ENCODE measurements at places on chromosomes 12 and 14.

- DNase-seq, result no peak
These were observed 39.1 kb downstream of the NT5DC3 start for GRCh38 chr12:103801709-103802585.

DNA sequence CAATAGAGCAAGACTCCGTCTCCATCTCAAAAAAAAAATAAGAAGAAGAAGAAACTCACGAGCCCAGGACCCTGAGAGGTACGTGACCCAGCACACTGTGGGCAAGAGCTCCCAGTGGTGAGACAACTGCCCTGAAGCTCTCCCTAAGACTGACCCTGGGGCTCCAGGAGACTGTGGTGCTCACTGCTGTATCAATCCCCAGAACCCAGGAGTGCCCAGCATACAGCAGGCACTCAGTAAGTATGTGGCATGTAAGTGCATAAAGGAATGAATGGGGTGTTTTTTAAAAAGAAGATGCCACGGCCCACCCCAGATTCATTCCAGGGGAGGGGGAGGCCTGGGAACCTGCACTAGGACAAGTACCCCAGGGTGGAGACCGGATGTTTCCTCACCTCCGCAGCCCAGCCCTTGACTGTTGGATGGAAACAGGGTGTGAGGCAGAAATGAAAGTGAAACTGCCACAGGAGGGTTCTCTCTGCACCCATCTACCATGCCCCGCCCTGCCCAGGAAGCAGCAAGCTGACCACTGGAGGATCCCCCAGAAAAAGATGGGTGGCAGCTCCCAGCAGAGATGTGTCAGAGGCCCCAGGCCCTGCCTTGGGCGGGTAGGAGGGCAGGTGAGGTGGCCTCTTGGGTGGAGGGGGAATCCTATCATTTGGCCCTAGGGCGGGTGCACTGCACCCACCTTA, 12.2 kb downstream of the ITPK1 start:
- peak; percentile 67 for DNase-seq

- no peak for DNase-seq
These were observed 5.0 kb upstream of the CYP46A1 start for GRCh38 chr14:99679111-99679510.

GRCh38 chr14:69484444-69485314, at the start of gene PLEKHD1:
Gene PLEKHD1, plus strand, starts transcription at chr14:69484728. Its CDS starts 238 bp downstream, at chr14:69484966.
- DNase-seq, result no peak

- no peak for DNase-seq
These were observed 93.4 kb upstream of the HOXC13 start for GRCh38 chr12:53844994-53845844.

- no peak for DNase-seq
These were observed 101.0 kb downstream of the PIWIL1 start for GRCh38 chr12:130438711-130439110.

DNA sequence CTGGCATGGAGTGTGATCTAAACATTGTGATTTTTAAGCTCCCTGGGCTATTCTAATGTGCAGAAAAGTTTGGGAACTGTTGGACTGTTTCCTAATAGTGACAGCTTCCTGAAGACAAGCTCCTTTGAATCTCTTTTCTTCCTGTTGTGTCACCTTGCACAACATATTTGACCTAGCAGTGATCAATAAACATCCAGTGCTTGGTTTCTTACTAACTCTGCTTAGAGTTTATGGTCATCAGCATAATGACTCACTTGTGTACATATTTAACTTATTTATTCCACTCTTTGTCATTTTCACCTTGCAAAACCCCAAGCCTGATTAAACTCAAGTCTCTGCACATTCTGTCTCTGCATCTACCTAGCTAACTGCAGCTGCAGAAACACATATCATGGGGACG, 27.3 kb upstream of the TBC1D30 start:
- no peak for DNase-seq

- DNase-seq, result no peak
These were observed 396.7 kb upstream of the OR4E1 start for GRCh38 chr14:22070119-22070982.

DNA sequence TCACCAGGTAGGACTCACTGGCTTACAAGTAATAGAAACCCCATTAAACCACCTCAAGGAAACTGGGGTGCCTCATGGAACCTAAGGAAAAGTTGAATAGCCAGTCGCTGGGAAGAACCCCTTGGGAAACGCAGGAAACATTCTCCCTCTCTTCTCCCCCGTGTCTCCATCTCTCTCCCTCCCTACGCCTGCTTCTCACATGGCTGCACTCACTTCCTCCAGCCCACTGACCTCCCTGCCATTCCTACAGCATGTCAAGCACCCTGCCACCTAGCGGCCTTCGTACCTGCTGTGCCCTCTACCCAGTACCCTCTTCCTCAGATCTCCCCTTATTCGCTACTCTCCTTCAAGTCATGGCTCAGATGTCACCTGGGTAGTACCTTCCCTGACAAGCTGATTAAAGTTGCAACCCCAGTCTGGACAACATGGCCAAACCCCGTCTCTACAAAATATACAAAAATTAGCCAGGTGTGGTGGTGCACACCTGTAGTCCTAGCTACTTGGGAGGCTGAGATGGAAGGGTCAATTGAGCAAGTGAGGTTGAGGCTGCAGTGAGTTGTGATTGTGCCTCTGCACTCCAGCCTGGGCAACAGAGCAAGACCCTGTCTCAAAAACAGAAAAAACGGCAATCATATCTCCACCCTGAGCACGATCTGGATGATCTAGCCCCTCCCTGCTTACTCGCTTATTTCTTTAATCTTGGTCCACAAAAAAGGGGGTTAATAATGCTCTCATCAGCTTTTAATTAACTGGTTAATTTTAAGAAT, 6.4 kb upstream of the DTX1 start:
- no peak for DNase-seq

DNA sequence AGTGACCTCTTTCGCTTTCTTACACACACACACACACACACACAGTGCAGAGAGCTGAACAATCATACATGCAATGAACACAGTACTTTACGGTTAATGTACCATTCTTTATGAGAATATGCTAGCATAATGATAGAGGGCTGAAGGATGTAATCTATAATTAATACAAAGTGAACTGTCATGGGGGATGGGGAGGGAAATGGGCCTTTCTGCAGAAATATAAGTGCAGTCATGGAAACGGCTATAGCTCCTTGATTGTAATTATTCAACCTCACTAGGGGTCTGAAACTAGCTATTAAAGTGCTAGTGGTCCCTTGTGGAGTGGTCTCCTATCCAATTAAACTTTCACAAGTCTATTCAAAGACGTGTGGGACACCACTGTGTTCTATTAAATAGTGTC, 443.2 kb upstream of the FOXG1 start:
- no peak for DNase-seq

- DNase-seq, result no peak
These were observed 23.0 kb downstream of the OR10P1 start for GRCh38 chr12:55659486-55660385.

- no peak for DNase-seq
These were observed 11.7 kb upstream of the OASL start for GRCh38 chr12:121050725-121051124.

GRCh38 chr12:99154216-99154982, 493.2 kb upstream of the GARIN6 start:
- DNase-seq, result no peak

GRCh38 chr12:1305791-1306500, 288.4 kb downstream of the FBXL14 start:
- no peak for DNase-seq

DNA sequence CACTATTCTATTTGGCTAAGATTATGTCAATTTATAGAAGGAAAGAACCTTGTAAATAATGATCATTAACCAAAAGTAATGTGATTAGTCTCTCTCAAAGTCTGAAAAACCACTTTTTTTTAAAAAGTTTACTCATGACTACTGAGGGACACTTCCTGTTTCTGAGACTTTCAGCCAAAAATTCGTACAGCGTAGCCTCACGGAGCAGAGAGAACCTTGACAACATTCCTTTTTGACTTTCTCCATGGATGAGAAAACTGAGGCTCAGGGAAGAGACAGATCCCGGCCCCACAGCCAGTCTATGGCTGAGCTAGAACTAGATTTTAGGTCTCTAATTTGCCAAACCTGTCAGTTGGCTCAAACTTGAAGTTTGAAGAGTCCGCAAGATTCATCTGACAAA, 68.2 kb downstream of the DAD1 start:
- no peak for DNase-seq

- DNase-seq, result no peak
These were observed 212.4 kb downstream of the EGLN3 start for GRCh38 chr14:33738491-33738890.

- no peak for DNase-seq
These were observed 1.7 kb upstream of the SLC25A29 start for GRCh38 chr14:100307766-100308426.

- no peak for DNase-seq
These were observed 83.2 kb downstream of the ITPK1 start for GRCh38 chr14:93032421-93032936.

GRCh38 chr14:68279437-68279720, 459.8 kb downstream of the RAD51B start:
- DNase-seq, result no peak

- DNase-seq, result no peak
These were observed 63.4 kb upstream of the DIO3 start for GRCh38 chr14:101497684-101498525.

DNA sequence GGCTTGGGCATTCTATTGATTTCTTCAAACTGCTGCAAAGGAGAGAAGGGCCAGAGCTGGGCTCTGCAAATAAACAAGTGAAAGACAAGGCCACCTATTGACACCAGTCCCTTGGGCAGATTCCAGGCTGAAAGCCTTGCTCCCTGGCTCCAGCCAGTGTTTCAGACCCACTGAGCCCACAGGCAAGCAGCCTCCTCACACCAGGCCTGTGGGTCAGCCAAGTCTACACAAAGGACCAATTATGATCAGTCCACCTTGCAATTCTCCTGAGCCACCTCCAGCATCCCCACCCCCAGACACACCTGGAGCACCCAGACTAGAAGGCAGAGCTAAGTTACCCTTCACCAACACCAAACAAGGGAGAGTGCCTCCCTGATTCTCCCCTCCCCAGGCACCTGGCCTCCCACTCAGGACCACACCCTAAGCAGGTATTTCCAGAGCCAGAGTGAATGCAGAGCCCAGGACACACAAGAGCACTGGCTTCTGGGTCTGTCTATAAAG, 13.8 kb downstream of the ACTN1 start:
- no peak for DNase-seq

DNA sequence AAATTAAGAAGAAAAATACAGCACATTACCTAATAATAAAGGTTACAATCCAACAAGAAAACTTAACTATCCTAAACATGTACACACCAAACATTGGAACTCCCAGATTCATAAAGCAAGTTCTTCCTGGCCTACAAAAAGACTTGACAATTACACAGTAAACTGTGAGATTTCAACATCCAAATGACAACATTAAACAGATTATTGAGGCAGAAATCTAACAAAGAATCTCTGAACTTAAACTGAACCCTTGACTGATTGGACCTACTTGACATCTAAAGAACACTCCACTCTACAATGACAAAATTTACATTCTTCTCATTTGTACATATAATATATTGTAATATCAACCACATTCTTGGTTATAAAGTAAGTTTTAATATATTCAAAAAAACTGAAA, 1341.3 kb downstream of the LRFN5 start:
- DNase-seq, result no peak

GRCh38 chr14:44168566-44168965, 338.5 kb downstream of the FSCB start:
- DNase-seq, result no peak

GRCh38 chr12:94228488-94228907, 80.1 kb downstream of the PLXNC1 start:
- DNase-seq, result no peak

DNA sequence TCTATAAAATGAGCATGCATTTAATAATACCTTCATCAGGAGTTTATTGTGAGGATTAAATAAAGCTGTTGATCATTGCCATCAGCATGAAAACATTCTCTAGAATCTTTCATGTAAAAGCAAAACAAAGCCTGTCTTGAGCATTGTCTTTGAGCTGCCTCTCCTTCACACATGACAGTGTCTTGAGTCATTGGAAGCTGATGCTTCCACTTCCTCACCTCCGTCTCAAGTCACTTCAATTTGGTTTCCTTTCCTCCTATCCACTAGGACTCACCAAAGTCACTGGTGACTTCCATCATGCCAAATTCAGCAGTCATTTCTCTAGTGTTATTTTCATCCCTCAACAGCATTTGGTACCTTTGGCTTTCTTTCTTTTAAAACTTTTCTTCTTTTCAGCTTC, 31.6 kb upstream of the MYBPC1 start:
- no peak for DNase-seq

- no peak for DNase-seq
These were observed 4.2 kb upstream of the CLMN start for GRCh38 chr14:95323917-95324316.

- DNase-seq, result no peak
These were observed 45.5 kb downstream of the CHGA start for GRCh38 chr14:92968291-92969020.

- no peak for DNase-seq
These were observed 19.9 kb downstream of the ZNF605 start for GRCh38 chr12:132936163-132936562.

GRCh38 chr14:22448035-22448904, 140.8 kb downstream of the DAD1 start:
- DNase-seq, result peak; percentile 49

GRCh38 chr12:52415870-52416750, 10.0 kb upstream of the KRT82 start:
- DNase-seq, result no peak

DNA sequence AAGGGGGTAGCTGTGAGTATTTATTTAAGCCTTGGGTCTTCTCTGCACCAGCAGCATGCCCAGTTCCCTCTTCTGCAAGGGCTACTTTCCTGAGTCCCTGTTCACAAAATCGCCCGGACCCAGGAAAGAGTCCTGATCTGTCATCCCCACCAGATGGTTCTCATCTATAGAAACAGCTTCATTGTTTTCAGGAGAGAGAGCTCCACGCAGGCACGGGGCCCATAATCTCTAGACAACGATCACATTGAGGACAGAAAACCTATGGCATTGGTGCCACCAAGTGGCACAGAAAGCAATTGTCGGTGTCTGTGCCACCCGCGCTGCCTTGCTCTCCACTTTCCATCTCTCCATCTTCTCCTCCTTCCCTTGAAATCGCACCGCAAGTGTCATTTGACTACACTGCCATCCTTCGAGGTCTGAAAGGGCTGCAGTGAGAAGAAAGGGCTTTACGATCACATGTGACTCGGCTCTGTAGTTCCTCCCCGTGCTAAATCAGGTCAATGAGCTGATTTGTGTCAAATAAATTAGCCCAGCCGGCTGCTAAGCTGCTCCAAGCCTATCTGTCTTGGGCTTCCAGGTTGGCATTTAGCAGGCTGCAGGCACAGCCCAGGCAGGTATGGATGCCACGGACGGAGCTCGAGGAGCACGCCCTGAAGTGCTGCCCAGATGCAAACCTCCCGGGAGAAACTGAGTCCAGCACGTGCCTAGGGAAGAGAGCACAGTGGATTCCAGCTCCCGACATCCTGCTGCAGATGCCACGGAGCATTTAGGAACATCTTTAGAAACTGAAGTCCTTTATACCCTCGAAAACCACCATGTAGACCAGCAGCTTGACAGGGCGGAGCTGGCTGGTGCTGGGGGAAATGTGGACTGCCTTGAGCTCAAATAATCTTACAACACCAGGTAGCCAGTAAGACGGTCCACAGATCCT, 28.8 kb downstream of the SPRING1 start:
- no peak for DNase-seq

- no peak for DNase-seq
These were observed 42.2 kb upstream of the KTN1 start for GRCh38 chr14:55537782-55538181.

GRCh38 chr12:39868328-39868725, 237.6 kb downstream of the SLC2A13 start:
- DNase-seq, result no peak

Measured in GM12864 (cell line).